Stimulated activated CD4-positive, alpha-beta T cell treated with anti-CD3 and anti-CD28 coated beads, Interleukin-1b, Interleukin-23, amount 100 ng/mL, for 24 hours (primary cell): ENCODE measurements at places on chromosomes 7 and 10.

DNA sequence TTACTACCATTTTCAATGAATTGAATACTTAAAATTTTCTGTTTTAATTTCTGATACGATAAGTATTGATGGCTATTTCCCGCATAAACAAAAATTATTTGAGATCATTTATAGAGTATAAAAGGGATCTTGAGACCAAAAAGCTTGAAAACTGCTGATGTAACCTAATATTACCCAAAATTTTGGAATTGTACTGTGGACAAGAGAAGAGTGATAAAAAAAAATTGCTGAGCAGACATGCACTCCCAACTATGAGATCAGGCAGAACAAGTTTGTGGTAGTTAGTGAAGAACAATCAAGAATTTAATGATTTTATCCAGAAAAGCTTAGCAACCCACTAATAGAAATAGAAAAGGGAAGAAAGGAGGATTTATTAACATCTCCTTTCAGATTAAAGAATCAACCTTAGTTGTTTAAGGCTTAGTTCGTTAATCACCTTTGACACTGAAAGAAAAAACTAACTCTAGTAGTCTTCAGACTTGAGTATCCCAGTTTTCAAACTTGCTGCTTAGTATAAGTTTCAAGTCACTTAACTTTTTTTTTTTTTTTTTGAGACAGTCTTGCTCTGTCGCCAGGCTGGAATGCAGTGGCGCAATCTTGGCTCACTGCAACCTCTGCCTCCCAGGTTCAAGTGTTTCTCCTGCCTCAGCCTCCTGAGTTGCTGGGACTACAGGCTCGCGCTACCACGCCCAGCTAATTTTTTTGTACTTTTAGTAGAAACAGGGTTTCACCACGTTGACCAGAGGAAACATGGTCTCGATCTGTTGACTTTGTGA lies 50.6 kb upstream of the ZC3HAV1 start:
- no peak for DNase-seq

DNA sequence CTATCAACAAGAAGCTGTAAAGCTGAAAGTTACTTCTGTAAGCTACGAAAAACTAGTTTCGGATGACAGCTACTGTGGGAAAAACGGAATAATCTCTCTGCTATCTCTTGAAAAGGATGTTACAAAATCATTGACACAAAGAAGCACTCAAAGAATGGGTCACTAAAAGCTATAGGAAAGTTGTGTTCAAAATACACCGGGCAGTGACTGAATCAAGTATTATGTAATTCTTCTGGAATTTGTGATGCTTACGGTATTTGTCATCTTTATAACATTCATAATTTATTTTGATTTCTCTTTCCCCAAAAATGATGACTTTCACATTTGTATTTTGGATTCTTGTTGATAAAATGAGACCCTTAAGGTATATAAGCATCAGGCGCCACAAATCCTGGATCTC lies 112.1 kb upstream of the KLF6 start:
- DNase-seq, result no peak

DNA sequence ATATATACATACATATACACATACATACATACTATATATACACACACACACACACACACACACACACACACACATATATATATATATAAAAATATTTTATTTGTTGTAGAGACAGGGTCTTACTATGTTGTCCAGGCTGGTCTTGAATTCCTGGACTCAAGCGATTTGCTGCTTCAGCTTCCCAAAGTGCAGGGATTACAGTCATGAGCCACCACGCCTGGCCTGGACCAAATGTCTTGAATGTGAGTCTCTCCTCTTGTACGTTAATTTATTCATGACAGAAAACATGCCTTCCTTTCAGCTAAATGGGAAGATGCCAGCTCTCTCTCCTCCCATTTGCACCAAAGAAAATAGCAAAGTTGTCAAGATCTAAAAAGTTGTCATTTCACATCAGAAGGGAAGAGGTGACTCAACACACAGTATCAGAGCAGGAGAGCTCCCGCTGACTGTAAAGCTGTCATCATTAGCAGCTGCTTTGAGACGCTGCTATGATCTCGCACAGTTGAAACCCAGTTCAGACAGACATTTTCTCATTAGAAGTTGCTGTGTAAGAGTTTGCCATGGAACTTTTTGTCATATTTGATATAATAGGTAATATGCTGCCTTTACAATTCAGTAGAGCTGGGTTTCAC lies 224.3 kb downstream of the SFMBT2 start:
- DNase-seq, result no peak

- DNase-seq, result no peak
These were observed 253.5 kb downstream of the NSUN6 start for GRCh38 chr10:18397906-18398305.

DNA sequence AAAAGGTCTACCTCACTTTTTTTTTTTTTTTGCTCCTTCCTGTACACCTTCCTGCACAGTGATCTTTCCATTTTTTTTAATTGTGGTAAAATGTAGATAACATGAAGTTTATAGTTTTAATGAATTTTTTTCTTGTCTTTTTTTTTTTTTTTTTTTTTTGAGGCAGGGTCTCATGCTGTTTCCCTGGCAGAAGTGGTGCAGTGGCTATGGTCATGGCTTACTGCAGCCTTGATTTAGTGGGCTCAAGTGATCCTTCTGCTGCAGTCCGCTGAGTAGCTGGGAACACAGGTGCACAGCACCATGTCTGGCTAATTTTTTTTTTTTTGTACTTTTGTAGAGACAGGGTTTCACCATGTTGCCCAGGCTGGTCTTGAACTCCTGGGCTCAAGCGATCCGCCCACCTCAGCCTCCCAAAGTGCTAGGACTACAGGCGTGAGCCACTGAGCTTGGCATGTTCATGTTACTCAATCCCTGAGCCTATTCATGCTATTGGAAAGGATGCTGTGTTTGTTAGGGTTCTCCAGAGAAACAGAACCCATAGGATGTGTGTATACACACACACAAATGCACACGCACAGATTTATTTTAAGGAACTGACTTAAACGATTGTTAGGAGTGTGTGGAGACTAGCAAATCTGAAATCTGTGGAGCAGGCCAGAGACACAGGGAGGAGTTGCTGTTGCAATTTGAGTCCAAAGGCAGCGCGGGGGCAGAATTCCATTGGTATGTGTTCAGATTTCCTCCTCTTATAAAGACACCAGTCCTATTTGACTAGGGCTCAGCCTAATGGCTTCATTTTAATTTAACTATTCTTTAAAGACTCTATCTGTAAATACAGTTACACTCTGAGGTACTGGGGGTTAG lies 29.1 kb downstream of the GALNT11 start:
- DNase-seq, result no peak

GRCh38 chr10:75862935-75863334 lies 431.5 kb downstream of the LRMDA start:
- DNase-seq, result no peak

GRCh38 chr10:118594392-118595063 lies 920 bp downstream of the PRLHR start:
- DNase-seq, result no peak

DNA sequence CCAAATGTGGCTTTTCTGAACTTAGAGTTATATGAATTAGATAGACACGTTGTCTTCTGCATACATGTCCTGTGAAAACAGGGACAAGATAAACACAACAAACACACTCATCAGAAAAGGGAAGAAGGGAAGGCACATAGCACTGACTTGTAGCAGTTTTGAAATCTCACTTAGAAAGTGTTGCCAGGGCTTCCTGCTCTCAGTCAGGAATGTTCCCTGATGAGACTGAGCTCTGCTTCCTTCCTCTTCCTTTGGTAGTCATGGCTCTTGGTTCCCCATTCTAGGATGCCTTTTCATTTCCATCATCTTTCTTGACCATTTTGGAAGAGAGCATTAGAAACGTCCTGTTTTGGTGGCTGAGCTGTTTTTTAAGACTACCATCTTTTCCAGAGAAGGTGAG lies 233.8 kb upstream of the LYZL1 start:
- DNase-seq, result no peak

DNA sequence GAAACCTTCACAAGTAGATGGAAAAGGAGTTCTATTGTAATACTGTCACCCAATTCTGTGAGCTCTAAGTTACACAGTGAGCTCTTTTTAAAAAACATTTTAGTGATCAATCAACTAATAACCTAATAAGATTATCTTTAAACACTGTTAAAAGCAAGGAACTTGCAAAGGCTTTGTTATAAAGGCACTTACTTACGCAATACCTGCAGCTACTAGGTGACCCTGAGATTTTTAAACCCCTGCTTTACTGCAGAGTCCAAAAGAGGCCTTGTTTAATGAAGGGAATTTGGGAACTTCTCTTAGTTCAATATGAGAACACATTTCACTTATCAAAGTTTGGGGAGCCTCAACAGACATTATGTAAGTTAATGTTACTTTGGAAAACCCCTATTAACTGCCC lies 53.3 kb downstream of the P4HA1 start:
- DNase-seq, result no peak

- no peak for DNase-seq
These were observed 11.7 kb downstream of the NOC3L start for GRCh38 chr10:94351089-94351488.

DNA sequence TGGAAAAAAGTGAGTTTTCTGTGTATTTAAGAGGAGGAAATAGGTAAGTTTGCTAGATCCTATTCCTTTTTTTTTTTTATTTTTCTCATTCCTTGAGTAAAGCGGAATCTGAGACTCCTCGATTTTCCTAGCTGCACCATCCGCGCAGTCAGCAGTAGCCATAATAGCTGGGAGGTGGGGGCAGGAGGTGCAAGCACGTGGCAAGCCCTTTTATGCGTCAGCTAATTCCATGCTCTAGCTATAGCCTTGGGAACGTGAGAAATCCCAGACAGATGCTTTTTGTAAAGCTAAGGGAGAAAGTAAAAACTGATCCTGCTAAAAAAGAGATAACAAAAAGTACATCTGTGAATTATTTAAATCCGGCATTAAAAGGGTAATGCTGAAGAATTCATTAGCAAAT lies 33.2 kb upstream of the TPK1 start:
- no peak for DNase-seq

DNA sequence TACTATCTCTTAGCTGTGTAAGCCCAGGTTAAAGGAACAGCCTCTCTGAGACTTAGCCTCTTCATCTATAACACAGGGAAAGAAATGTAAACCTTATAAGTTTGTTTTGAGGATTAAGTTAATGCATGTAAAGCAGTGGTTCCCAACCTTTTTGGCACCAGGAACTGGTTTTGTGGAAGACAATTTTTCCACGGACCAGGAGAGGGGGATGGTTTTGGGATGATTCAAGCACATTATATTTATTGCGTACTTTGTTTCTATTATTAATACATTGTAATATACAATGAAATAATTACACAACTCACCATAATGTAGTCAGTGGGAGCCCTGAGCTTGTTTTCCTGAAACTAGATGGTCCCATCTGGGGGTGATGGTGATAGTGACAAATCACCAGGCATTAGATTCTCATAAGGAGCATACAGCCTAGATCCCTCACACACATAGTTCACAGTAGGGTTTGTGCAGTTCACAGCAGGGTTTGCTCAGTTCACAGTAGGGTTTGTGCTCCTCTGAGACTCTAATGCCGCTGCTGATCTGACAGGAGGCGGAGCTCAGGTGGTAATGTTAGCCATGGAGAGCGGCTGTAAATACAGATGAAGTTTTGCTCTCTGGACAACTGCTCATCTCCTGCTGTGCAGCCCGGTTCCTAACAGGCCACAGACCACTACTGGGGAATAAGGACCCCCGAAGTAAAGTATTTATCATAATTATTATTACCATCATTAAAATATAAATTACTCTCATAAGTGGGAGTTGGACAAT lies 41.3 kb upstream of the ANK3 start:
- DNase-seq, result no peak

DNA sequence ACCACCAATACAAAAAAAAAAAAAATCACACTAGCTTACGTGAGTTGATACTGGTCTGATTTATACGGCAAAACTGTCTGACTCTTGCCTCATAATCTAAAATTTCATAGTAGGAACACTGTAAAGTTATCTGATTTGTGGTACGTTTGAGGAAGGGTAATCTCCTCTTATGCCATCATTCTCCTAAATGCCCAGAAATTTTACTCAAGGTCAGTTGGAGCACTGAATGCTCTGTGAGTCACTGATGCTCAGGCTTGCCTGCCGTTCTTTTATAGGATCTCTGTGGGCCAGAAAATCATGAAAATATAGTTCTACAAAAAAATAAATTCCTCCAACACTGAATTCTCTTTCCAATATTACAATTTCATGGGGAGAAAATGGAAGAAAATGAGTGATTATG lies 135.7 kb downstream of the PDE1C start:
- DNase-seq, result no peak
